Gastroesophageal sphincter (tissue), 4 donors: ENCODE measurements at places on chromosomes 16 and 17.
A peak's percentile ranks its signal among the peaks of the same experiment; 100 is the strongest.

GRCh38 chr17:78484271-78485246, 92.6 kb downstream of the DNAH17 start:
- peaks cover 12% of the 10 kb centered on the region for H3K4me1 ChIP-seq
- H3K4me3 ChIP-seq: no peak overlapping the region
- H3K36me3 ChIP-seq: no peaks in the 10 kb centered on the region
- H3K27me3 ChIP-seq: peaks cover 38% of the 10 kb centered on the region

- no peaks in the 10 kb centered on the region for H3K4me1 ChIP-seq
- no peak for ATAC-seq
- peaks cover 18% of the 10 kb centered on the region for H3K27me3 ChIP-seq
- H3K4me3 ChIP-seq: no peak overlapping the region
Measured at GRCh38 chr16:82636485-82636884, 9.7 kb downstream of the CDH13 start.

DNA sequence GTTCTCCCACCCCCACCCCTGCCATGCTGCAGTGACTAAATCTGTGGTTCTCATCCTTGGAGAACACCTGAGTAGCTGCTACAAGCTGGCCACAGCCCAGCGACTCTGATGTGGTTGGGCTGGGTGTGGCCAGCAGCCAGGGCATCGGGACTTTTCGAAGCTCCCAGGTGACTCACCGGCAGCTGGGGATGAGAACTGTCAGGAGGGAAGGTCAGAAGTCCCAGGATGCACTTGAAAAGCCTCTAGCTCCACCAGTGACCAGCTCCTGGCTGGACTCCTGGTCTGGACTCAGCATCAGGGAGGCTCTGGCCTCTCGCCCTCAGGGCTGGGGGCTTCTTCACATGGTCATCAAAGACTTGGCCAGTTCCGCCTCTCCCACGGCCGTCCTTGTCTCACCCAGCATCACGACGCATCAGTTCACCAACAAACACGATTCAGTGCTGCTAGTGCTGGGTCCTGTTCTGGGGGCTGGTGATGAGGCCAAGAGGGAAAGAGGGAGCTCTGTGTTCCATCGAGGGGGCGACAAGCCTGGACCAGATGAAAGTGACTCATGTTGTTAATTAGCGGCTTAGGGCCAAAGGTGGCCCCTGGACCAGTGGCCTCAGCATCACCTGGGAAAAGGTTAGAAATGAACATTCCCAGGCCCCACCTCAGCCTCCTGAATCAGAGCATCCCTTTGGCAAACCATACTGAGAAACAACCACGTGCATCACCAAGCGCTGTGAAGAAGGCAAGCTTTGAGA, 3.9 kb upstream of the C17orf99 start:
- no peak overlapping the region for H3K4me3 ChIP-seq
- no peak for ATAC-seq
- peaks cover 22% of the 10 kb centered on the region for H3K4me1 ChIP-seq
- no peak overlapping the region for H3K27ac ChIP-seq
- H3K27me3 ChIP-seq: no peaks in the 10 kb centered on the region
- H3K36me3 ChIP-seq: no peaks in the 10 kb centered on the region

DNA sequence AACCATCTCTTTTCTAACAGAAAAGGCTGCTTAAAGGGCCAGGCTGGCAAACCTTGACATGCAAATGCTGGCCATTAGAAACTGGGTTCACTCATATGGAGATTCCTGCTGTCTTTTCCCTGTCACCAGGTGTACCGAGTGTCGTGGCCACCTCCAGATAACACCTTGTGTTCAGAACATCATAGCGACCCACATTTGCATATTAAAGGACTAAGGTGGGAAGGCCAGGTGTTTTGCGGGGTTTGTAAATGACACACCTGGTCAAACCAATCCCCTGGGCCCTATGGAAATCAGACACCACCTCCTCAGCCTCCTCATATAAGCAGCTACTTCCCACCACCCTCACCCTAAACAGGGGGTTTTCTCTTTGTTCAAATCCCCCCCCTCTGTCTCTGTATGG, 2.5 kb upstream of the AIPL1 start:
- no peak overlapping the region for H3K27ac ChIP-seq
- no peak overlapping the region for H3K4me3 ChIP-seq
- no peaks in the 10 kb centered on the region for H3K4me1 ChIP-seq
- H3K27me3 ChIP-seq: peaks cover 56% of the 10 kb centered on the region
- ATAC-seq: no peak

DNA sequence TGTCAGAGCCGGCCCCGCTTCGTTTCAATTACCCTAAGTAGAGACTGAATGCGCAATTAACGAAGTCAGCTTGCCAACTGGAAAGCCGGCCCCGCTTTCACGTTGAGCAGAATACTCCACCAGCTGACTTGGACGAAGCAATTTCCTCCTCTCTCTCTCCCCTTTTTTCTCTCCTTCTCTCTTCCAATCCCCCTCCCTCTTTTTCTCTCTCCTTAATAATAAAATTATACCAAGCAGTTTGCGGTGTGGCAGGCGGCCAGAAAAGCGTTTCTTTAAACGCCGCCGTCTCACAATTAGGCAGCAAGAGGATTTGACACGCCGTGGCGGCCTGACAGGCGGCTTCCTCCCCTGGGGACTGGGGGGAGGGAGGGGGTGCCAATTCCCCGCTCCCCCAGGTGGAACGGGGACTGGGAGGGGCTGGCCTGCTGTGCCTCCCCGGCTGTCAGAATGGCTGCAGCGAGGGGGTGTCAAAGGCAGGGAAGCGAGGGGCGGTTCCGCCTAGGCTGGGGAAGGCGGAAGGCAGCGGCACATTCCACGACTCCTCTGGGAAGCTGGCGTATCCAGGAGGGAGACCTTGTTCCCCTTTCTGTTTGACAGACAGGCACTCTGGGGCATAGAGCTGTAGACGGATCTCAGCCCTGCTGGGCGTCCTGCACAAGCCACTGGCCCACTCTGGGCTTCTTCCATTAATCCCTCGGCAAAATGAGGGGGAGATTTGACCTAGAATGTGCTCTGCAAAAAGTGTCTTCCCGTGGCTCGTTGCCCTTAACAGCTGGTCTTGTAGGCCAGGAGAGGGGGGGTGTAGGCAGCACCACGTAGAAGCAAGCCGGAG, 52.7 kb downstream of the SREBF1 start:
- H3K4me3 ChIP-seq: peak overlapping the region; percentile 33
- peak overlapping the region; percentile 92 for H3K27ac ChIP-seq
- H3K27me3 ChIP-seq: no peaks in the 10 kb centered on the region
- no peak for ATAC-seq

DNA sequence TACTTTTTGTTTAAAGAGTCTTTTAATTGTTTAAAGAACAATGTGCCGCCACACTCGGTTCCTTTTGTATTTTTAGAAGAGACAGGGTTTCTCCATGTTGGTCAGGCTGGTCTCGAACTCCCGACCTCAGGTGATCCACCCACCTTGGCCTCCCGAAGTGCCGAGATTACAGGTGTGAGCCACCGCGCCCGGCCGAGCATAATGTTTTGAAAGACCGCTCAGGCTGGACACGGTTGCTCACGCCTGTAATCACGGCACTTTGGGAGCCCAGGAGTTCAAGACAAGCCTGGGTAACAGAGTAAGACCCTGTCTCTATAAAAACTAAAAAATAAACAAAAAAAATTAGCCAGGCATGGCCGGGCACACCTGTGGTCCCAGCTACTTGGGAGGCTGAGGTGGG, 59.8 kb downstream of the RNF213 start:
- ATAC-seq: no peak
- no peaks in the 10 kb centered on the region for H3K4me1 ChIP-seq
- H3K36me3 ChIP-seq: peaks cover 94% of the 10 kb centered on the region
- H3K27ac ChIP-seq: no peak overlapping the region
- H3K27me3 ChIP-seq: no peaks in the 10 kb centered on the region
- no peak overlapping the region for H3K4me3 ChIP-seq

DNA sequence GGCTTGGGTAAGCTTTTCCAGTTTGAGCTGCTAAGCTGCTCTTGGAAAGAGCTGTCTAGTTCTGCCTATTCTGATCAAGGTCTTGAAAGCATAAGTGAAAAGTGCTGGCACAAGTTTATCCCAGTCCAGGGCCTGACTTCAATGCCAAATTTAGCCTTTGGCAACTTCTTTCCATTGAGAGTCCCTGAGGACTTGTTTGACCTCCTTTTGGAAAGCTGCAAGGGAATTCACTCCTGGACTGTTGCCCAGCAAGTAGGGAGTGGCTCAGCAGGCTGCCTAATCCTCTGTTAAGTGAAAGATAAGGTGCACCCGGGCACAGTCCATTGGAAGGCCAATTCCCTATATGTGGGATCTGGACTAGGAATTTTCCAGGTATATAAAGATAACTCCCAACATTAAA, 16.0 kb upstream of the TANC2 start:
- ATAC-seq: no peak
- H3K27me3 ChIP-seq: no peaks in the 10 kb centered on the region
- no peaks in the 10 kb centered on the region for H3K4me1 ChIP-seq
- no peak overlapping the region for H3K4me3 ChIP-seq
- no peak overlapping the region for H3K27ac ChIP-seq
- H3K36me3 ChIP-seq: no peaks in the 10 kb centered on the region

DNA sequence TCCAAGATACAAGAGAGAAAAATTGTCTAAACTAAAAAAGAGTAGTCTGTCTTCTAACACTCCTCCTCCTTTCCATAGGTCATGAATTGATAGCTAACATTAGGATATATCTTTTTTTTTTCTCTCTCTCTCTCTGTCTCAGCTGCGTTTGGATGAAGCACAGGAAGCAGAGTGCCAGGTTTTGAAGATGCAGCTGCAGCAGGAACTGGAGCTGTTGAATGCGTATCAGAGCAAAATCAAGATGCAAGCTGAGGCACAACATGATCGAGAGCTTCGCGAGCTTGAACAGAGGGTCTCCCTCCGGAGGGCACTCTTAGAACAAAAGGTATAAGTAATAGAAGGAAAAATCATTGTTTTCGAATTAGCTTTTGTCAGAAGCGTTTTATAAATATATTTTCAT, 32.9 kb downstream of the ABHD15 start:
- H3K36me3 ChIP-seq: no peaks in the 10 kb centered on the region
- no peaks in the 10 kb centered on the region for H3K4me1 ChIP-seq
- ATAC-seq: no peak
- no peak overlapping the region for H3K27ac ChIP-seq

DNA sequence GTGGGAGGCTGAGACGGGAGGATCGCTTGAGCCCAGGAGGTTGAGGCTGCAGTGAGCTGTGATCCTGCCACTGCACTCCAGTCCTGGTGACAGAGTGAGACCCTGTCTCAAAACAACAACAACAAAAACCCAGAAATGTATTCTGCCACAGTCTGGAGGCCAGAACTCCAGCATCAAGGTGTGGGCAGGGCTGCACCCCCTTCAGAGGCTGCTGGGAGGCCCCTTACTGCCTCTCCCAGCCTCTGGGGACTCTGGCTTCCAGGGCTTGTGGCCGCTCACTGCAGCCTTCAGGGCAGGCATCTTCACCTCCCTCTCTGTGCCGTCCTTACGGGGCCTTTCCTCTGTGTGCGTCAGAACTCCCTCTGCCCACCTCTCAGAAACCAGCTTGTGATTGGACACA, 209.4 kb upstream of the GSE1 start:
- no peak overlapping the region for H3K4me3 ChIP-seq
- no peaks in the 10 kb centered on the region for H3K36me3 ChIP-seq
- no peaks in the 10 kb centered on the region for H3K27me3 ChIP-seq
- no peak overlapping the region for H3K27ac ChIP-seq
- H3K4me1 ChIP-seq: no peaks in the 10 kb centered on the region

GRCh38 chr16:74500907-74501306, 79.6 kb upstream of the CLEC18B start:
- H3K27me3 ChIP-seq: no peaks in the 10 kb centered on the region
- H3K36me3 ChIP-seq: peaks cover 29% of the 10 kb centered on the region
- H3K4me3 ChIP-seq: no peak overlapping the region
- no peak overlapping the region for H3K27ac ChIP-seq

DNA sequence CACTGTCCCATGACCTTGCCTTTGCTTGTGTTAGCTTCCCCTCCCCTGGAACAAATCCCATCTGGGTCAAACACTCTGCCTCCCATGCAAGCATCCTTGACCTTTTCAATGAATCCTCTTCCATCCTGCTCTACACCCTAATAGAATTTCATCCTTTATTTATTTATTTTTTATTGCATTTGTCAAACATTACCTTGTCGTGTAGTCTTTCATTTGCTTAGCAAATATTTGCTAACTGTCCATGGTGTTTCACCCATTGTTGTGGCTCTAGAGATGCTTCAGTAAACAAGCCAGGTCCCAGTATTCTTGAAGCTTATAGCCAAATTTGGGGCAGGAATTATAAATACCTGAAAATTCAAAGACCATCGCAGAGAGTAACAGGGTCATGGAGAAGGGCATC, 51.0 kb upstream of the MRTFB start:
- H3K4me3 ChIP-seq: no peak overlapping the region
- H3K27me3 ChIP-seq: no peaks in the 10 kb centered on the region
- H3K4me1 ChIP-seq: peaks cover 14% of the 10 kb centered on the region
- H3K27ac ChIP-seq: no peak overlapping the region

DNA sequence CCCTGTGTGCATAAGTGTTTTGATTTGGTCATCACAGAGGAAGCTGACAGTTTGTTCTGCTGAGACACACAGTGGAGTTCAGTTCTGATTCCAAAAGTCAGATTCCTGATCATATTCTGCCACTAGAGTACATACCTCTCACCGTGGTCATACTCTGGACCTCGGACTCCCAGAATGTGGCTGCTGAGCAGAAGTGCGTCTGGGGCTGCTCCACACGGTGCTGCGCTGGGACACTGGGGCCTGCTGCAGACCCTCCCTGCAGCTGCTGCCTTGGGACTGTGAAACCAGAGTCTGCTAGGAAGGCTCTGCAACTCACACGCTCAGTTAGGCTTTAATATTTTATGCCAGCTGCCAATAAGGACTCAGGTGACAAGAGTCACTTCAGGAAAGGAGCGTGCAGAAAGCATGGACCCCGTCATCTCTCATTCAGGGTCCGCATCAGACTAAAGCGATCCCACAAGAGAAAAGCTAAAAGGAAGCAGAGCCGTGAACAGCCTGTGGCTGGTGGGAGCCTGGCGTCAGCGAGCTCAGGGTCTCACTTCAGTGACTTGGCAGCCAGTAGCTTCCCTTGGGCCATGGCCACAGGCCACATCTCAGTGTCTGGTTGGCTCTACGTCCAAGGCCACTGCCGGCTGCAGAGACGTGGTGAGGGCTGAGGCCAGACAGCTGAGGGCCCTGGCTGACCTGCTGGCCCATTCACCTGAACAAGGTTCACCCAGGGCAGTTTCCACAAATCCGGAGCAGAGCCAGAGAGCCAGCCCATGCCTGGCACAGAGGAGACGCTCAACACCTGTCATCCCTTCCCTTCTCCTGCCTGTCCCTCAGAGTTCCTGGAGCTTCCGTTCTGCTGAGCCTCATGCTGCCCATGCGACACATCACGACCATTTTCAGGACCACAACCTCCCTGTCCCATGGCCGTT, 24.7 kb upstream of the KIFC3 start:
- no peak for ATAC-seq
- no peak overlapping the region for H3K27ac ChIP-seq
- H3K4me3 ChIP-seq: no peak overlapping the region
- H3K4me1 ChIP-seq: no peaks in the 10 kb centered on the region

DNA sequence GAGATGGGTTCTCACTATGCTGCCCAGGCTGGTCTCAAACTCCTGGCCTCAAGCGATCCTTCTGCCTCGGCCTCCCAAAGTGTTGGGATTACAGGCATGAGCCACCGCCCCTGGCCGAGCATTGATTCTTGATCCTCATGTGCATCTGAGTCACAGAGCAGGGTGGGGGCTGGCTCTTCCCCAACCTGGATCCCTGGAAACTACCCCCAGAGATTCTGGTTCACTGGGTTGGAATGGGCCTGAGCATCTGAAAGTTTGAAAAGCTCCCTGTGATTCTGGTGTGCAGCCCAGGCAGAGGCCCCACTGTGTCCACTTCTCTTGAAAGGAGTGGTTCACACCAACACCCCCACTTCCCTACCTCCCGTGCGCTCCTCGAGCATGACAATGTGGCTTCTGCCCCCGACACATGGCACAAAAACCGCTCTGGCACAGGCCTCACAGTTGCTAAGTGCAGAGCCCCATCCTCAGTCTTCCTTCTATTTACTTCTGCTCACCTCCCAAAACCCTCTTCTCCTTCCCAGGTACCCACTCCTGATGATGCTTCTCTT, 4.6 kb downstream of the QPRT start:
- H3K4me3 ChIP-seq: no peak overlapping the region
- ATAC-seq: no peak
- H3K27me3 ChIP-seq: peaks cover 6% of the 10 kb centered on the region
- no peaks in the 10 kb centered on the region for H3K4me1 ChIP-seq
- no peaks in the 10 kb centered on the region for H3K36me3 ChIP-seq
